CD4-positive, alpha-beta T cell treated with Interleukin-17A for 4 hours (primary cell): ENCODE measurements at places on chromosomes 5 and 9.
A peak's percentile ranks its signal among the peaks of the same experiment; 100 is the strongest.

DNA sequence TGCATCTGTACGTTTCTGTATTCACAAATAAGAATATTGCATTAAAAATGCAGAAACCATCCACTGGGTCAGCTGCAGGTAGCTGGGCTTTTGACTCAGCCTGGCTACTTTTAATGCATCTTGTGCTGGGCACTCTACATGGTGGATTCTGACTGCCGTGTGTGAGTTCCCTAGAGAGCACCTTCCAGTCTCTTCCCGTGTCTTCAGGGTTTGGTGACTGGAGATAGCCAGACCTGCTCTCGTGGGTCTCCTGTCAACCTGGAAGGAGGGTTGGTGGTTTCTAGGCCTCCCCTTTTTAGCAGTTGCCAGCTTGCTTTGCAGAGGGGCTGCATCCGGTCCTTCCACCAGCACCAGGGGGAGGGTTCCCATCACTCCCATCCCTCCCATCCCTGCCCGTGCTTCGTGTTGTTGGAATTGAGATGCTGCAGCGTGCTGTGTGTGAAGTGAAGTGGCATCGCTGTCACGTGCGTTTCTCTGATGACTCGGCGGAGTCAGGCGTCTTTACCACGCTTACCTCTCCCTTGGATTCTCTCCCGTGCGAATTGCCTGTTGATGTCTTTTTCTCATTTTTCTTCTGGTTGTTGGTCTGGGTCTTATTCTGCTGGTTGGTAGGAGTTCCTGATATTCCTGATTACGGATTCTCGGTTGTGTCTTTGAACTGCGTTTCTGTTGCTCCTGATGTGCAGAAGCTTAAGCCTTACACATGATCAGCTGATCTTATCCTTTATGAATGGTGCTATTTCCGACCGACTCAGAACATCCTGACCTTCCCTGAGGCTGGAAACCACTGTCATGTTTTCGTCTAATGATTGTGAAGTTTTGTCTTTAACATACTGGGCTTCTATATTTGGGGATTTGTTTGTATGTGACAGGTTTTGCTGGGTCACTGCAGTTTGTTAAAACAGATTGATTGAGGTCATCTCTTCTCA is 16.9 kb downstream of the FBXW5 start:
- DNase-seq = no peak

DNA sequence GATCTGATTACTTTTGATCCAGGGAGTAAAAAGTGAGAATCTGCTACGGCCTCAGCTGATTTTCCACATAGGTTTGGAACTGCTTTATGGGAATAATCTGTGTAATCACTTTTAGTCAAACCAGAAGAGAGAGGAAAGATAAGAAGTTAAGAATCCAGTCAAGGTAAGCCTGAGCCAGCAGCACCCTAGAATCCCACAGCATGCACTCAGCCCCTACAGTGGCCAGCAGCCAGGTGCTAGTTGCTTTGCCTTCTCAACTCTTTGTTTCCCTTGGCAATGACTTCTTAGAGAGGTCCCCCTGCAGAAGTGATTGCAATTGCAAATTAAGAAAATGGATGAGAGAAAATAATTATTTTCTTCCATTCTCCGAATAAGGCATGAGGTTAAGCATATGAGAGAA is 59.7 kb upstream of the TMED7 start:
- DNase-seq = no peak

DNA sequence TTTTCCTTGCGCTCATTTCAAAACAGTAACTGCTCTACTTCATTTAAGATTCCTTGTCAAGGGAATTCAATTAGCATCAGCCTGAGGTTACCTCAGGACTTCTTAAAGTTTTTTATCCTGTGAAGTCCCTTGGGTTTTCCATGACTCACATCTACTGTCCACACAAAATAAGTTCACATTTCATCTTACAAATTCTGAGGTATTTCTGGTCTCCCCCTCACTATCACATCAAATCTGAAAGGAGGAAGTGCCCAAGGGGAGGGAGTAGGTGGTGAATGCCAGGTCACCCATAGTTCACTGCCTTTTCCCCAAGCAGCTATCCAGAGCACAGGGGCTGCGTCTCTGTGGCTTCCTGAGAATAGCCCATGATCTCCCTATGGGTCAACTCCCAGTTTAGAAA is 227.1 kb upstream of the NREP start:
- DNase-seq = no peak

GRCh38 chr9:11319538-11319937 is 706.7 kb upstream of the PTPRD start:
- no peak for DNase-seq

DNA sequence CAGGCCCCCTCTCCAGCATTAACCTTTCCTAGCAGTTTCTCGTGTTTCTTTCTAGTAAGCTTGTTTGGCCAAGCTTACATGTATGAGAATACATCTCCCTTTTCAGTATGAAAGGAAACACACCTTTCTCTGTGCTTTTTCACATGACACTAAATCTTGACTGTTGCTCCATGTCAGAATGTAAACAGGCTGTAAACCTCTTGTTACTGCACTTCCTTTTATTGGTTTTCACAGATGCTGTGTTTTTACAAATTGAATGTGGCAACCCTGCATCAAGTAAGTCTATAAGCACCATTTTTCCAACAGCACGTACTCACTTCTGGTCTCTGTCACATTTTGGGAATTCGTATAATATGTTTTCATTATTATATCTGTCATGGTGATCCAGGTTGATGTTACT is 2.2 kb upstream of the CANX start:
- no peak for DNase-seq

- no peak for DNase-seq
Measured at GRCh38 chr5:165209101-165209727, 1703.8 kb downstream of the MAT2B start.

DNA sequence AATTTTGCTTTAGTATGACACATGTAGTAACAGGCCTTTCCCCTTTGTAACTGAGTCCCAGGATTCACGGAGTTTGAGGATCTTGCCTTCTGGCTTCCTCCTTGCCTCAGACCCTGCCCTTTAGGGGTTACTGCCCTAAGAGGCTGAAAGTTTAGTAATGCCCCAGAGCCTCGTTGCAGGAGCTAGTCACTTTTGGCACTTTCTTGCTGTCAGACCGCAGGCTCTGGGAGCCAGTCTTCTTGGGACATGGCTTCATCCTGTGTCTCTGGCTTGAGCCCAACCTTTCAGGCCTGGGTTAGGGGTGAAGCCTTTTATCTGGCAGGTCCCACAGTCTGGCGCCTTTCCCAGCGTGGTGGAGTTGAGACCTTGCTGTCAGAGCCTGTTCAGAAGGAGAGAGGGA is 185.6 kb upstream of the DMRT1 start:
- no peak for DNase-seq

DNA sequence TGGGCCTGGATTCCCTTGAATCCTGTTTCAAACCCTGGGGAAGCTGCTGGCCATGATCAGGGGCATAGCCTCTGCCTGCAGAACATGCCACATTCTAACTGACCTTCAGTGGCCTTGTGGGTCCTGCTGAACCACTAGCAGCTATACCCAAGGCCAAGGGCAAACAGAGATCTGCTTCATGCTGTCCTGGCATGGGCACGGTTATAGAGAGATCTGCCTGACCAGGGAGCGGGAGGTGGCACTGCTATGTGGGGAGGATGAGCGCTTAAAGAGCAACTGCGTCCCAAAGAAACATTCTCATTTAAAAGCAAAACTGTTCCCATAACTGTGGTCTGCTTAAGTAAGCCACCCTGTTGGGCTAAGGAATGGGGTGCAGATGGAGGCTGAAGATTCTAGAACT is 36.5 kb upstream of the SYNPO start:
- DNase-seq = no peak

- no peak for DNase-seq
Measured at GRCh38 chr5:179192185-179192890, 132.2 kb downstream of the ZNF354C start.

GRCh38 chr9:121598965-121599871 is 52.2 kb upstream of the DAB2IP start:
- no peak for DNase-seq

GRCh38 chr9:90966031-90966290 is 164.3 kb downstream of the SYK start:
- DNase-seq = no peak

GRCh38 chr5:1195916-1196315 is 5.5 kb upstream of the SLC6A19 start:
- DNase-seq = no peak

GRCh38 chr9:132027752-132028663 is 51.7 kb downstream of the MED27 start:
- DNase-seq = no peak

- no peak for DNase-seq
Measured at GRCh38 chr9:77021922-77022782, 2.7 kb downstream of the FOXB2 start.

DNA sequence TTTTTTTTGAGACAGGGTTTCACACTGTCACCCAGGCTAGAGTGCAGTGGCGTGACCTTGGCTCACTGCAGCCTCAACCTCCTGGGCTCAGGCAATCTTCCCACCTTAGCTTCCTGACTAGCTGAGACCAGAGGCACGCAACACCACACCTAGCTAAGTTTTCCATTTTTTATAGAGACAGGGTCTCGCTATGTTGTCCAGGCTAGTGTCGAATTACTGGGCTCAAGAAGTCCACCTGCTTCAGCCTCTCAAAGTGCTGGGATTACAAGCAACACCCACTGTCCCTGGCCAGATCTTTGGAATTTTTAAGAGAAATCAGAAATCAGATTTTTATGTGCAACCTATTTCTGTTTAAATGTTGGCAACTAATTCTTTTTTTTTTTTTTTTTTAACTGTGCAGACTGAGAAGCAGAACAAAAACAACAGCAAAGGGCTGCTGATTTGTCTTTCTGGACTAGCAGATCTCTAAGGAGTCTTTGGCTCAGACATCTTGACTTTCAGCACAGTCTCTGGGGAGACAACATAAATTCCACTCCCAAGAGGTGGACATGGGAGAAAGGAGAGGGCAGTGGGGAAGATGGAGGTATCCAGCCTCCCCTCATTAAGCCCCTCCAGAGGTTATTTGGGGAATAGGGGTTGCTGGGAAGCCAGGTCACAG is 54.4 kb upstream of the FABP6 start:
- DNase-seq = no peak

DNA sequence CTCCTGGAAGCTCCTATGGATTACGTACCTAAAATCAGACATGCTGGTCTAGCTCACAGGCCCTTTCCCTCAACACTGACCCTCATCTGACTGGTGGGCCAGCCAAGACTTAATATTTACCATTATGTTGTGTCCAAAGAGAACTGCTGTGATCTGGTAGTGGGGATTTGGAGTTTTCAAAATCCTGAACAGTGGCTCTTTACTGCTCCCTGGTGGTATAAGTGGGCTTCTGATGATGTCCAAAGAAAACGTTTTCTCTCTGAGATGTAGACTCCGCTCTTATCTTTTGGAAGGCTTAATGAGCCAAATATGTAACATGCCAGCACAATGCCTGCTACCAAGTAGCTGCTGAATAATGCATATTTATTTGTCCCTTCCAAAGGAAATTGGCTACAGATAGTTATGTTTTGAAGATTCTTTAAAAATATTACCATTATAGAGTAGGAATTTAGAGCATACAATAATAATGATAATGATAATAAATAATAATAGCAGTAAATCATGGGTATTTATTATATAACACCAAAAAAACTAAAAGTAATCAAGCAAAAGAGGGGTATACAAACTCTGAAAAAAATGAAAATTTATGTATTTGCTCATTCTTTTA is 406.6 kb upstream of the TNC start:
- DNase-seq = peak; percentile 5

GRCh38 chr5:178490935-178491652 is 99.1 kb downstream of the COL23A1 start:
- no peak for DNase-seq

GRCh38 chr9:122031776-122032175 is 61.3 kb downstream of the TTLL11 start:
- no peak for DNase-seq

DNA sequence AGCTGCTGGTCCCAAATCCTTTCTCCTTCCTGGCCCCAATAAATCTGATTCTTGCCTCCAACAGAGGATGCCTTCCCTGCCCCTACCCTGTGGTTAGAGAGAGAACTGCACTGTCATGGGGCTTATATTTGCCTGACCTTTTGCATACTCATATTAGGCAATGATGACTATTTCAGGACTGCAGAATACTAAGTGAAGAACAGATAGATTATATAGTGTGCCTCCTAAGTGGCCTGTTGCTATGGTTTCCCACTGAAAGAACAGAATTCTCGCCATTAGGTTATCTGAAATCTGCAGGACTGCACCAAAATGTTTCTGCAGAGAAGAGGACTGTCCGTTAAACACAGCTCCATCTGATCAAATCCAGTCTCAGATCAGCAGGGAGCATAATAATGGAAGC is 87.3 kb upstream of the CCNG1 start:
- DNase-seq = no peak

DNA sequence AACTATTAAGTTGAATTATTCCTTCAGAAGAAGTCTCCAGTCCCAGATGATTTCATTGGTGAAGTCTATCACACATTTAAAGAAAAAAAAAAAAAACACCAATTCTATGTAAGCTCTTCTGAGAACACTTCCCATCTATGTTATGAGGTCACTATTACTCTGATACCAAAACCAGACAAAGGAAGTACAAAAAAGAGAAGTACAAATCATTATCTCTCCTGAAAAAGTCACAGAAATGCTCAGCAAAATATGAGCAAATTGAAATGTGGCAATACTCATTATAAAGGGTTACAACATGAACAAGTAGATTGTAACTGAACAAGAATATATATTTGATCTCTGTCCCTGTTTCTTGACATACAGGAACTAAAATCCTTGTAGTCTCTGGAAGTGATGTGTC is 280.4 kb downstream of the TLE1 start:
- no peak for DNase-seq

GRCh38 chr5:68460147-68460798 is 244.7 kb downstream of the PIK3R1 start:
- DNase-seq = peak; percentile 67

- no peak for DNase-seq
Measured at GRCh38 chr5:140318792-140319191, 15.9 kb upstream of the PFDN1 start.

DNA sequence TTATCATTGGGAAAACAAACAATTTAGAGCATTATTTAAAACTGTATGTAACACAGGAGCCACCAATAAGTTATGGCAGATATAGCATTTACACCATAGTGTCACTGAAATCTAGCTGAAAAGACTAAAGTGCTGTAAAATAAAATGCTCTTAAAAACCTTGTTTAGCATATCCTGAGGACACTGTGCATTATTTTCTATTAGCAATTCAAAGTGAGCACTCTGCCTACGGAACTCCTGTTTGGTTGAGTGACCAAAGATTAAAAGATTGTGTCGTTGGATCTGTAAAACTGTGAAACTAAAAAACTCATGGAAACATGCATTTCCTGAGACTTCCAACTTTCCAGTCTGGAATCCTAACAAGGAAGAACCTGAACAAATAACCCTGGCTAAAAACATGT is 95.9 kb upstream of the C6 start:
- DNase-seq = no peak

GRCh38 chr5:72233835-72234234 is 86.2 kb downstream of the MRPS27 start:
- DNase-seq = no peak

- DNase-seq = no peak
Measured at GRCh38 chr9:27168496-27168895, 59.5 kb downstream of the TEK start.

DNA sequence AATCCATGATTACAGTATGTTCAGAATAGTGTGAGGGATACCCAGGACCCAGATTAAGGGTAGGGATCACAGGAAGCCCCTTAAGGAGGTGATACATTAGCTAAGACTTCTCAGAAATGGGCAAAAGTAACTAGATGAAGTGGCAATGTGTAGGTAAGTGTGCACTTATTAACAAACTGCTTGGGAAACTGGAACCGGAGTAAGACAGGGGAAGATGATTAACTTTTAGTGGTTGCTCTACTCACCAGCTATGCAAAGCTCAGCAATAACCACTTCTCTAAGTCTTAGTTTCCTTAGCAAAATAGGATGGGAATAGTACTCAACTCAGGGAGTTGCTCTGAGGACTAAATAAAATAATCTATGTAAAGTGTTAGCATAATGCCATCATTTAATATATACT is 182.2 kb downstream of the MCTP1 start:
- DNase-seq = no peak
